ENCODE measurements at places on chromosomes 7 and 10.

DNA sequence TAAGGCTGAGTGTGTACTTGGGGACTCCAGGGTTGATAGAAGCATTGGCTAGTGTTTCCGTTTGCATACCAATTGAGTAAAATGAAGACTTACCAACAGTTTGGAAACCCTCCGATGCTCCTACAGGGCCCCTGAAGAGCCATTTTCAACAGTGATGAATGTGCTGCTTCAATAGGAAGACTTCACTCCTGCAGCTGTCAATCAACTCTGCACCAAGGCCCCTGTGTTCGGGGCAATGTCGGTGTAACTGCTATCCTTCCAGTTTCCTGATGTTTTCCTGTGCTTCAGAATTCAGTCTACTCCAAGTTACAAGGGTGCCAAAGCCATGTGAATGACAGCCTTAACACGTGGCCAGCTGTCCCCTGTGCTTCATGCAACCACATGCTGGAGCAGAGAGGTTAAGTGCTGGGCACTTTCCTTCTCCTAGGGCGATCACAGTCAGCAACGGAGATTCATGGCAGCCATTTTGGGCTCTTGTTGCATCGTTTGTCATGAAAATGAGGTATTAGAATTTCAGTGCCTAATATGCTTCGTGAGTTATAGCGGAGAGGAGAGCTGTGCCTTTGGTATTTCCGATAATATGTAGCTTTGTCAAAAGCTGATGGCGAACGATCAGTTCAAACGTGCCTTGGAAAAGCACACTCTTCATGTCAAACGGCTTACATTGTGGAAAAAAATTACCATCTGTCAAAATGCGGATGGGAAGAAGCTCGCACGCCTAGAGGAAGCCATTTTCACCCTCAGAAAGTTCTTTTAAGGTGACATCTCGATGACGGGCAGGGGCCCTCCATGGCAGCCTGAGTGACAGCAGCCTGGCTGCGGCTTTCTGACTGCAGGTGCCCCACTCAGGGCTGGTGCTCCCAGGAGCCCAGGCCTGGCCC, 287.8 kb downstream of the ACTR3B start:
- DNase-seq: no peak

DNA sequence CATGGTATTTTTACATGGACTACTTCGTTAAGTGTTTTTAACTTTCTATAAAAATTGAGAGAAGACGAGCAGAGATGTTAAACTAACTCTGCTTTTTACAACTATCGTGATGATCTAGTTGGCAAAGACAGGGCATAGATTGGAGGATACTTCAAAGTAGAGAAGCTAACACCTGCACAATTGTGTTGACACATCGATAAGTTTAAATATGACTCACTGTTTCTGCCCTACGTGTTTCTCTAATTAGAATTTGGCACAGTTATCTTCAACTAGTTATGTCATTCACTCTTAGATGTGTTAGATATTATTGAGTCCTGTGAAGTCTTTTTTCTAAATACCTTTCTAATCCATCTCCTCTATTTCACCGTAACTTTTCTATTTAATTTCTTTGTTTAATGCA, 68.5 kb upstream of the FERD3L start:
- no peak for DNase-seq

GRCh38 chr7:125358551-125359167, 429.0 kb upstream of the POT1 start:
- no peak for DNase-seq

- DNase-seq: no peak
These were observed 9.2 kb downstream of the ANXA7 start for GRCh38 chr10:73404690-73405089.

- peak; percentile 64 for DNase-seq
These were observed 160.4 kb downstream of the KIF20B start for GRCh38 chr10:89861584-89862301.

DNA sequence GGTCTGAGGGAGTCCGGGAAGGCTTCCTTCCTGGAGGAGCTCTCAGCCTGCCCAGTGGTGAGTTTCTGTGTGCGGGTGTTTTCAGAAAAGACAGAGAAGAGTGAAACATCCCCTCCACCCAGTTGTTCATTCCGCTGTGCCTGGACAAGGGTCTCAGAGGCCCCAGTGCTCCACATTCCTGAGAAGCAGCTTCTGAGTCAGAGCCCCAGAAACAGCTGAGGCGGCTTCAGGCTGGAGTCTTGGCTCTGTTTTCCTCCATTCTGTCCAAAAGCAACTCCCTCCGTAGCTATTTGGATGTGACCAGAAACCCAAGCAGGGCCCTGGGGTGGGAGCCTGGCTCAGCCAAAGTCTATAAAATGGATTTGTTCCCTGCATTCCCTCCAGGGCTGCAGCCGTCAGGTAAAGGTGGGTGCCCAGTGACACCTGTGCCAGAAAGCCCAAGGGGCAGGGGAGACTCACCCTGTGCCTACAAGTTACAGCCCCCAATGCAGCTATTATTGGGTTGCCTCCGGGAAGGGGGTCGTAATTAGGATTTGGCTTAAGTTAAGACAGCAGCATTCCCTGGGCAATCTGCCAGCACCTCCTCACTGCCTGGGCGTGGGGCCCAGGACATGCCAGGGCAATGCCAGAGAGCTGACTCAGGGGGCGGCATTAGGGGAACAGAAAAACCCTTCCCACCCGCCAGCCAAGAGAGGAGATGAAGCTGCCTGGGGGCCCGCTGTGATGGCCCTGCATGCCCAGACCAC, 13.1 kb upstream of the CAMK2G start:
- DNase-seq: no peak

DNA sequence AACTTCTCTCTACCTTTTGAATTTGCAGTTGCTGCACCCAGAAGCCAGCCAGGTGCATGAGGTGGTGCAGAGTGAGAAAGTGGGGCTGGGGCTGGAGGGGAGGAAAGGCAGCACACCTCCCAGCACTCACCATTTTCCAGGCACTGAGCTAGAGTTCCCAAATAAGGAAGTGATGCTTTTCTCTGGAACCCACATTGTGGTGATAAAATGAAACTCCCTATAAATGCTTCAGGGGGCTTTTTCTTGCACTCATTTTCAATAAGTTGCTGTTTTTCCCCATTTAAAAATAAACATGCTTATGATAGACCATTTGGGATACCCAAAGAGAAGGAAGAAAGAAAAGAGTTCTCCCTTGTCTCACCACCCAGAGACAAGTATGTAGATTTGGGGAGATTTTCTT, 42.8 kb upstream of the TNS3 start:
- no peak for DNase-seq

DNA sequence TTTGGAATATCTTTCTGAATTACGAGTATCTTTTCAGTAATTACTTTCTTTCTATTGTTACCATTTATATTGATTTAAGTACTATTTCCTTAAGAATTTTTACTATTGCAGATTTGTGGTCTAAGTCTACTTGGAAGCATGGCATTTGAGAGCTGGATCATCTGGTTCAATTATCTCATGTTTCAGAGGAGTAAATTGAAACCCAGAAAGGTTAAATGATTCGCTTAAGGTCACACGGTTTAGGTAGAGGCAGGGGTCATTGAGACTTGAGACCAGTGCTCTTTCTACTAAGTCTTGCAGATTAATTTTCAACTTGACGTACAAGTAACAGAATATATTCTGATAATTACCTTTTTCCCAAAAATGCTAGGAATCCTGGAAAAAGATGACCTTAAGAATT, 109.2 kb upstream of the GLCCI1 start:
- no peak for DNase-seq
